GM23338 (cell line): ENCODE measurements at places on chromosomes 11 and 22. TPM values are rescaled to one million over a fixed set of nuclear protein-coding genes. Genes with fewer than 3 reads are reported as not detected.

DNA sequence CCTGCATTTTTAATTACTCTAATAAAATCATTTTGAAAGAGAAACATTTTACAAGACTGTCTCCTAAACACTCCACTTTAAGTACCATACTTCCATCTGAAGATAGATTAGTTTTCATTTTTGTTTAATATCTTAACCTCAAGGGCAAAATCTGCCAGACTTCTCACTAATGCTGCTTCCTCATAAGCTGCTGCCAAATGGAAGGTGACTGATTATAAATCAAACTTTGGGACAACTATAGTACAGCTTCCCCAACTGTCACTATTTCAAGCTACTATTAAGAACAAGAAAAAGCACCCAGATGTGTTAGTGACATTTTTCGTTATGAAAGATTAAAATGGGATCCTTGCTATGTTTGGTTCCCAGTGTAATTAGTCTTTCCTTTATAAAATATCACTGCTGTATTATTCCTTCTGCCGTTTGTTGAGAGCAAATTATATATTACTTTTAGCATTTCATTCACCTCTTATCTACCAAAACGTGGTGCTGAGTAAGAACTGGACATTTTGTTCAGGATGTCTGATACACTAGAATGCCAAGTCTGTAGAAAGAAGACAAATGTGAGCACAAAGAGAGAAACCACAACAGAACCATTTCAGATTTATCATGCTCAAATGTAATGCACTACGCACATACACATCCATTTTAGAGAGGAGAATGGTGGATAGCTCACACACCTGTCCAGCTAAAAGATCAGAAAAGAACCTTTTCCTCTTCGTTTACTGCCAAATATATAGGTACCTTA lies 312.2 kb upstream of the C11orf87 start:
- no peak for DNase-seq

Gene ARHGEF17
- 11.0 and 15.0 TPM in 2 replicates for total RNA-seq

DNA sequence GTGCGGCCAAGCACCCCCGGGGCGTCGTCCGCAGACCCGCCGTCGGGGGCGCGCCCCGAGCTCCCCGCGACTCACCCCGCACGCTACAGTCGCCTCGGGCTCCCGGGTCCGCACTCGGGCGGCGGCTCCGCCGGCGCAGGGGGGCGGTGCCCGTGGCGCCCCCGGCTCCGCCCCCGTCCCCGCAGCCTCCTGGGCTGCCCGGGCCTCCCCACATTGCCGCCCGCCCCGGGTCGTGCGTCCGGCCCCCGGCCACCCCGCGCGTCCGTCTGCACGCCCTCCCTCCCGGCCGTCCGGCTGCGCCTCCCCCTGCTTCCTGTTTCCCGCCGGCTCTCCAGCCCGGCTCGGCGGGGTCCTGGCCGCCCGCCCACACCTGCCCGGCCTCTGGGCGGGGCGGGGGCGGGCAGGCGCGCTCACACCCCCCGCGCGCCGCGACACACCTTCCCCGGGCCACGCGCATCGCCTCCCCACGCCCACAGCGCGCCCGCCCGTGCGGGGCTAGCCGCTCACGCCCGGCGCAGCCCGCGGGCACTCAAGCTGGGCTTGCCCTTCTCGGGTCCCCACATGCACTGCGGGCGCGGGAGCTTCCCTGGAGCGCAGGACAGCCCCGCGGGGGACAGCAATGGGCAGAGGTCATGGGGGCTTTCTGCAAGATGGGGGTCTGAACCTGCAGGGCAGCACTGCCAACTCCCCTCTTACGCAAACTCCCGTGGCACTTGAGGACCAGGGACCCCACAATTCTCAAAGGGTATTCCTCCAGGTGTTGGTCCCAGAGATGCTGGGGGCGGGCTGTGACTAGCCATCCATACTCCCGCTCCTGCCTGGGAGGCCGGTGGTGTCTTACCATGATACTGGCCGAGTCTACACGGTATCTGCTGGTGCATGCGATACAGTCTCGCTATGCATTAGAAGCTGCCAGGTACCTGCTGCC lies at the start of gene CARD10:
CARD10 (minus strand) TSS at position 148 of the 928 bp plus-strand sequence. CDS start 215 bp downstream, outside the sequence.
- peak; percentile 67 for DNase-seq

- DNase-seq = no peak
Measured at GRCh38 chr22:45507798-45508197, 5.1 kb downstream of the FBLN1 start.

DNA sequence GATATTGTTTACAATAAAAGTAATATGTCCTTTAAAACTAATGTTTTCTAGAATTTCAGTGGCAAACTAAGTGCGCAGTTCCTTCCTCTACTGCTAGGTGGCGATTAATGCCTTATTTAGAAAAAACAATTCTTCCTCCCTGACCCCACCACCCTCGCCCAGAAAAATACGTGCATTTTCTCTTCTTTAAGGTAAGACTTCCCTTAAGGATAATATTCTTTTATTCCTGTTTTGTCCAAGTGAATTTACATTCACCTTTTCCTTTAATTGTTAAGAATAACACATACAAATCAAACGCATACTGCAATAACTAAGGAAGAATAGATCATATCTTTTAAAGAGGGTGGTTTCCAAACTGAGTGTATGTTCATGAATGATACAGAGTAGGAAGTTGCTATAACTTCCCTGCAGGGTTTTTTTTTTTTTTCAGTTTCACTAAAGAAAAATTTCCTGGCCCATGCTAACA lies 17.0 kb upstream of the PSMA1 start:
- DNase-seq = peak; percentile 77

Gene CCDC81
- 0.43 and 4.3 TPM in 2 replicates for total RNA-seq

Gene TRIM49
- 0.27 TPM in 1 of 2 replicates, not detected in the other for total RNA-seq

GRCh38 chr11:5234381-5234834 lies at the start of gene HBD:
HBD (minus strand) TSS chr11:5234483; CDS start chr11:5234433, 50 bp downstream.
- DNase-seq = no peak

Gene CRYBB2
- 1.0 TPM in 1 of 2 replicates, not detected in the other for total RNA-seq

DNA sequence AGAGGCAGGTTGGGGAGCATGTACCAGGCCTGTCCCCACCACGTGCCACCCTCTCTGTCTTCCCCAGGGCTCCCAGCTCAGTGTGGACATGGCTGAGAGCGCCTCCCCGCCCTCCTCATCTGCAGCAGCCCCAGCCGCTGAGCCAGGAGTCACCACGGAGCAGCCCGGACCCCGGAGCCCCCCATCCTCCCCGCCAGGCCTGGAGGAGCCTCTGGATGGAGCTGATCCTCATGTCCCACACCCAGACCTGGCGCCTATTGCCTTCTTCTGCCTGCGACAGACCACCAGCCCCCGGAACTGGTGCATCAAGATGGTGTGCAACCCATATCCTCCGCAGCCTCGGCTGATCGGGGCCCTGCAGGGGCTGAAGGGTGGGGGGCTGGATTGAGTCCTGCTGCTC lies at the start of gene CACNA1I:
CACNA1I (plus strand) TSS at position 89 of the 400 bp plus-strand sequence; CDS start at position 89, 0 bp downstream.
- no peak for DNase-seq

- no peak for DNase-seq
Measured at GRCh38 chr11:128642571-128642970, 51.3 kb upstream of the FLI1 start.

Gene CALCA
- 1.9 and 2.6 TPM in 2 replicates for total RNA-seq

DNA sequence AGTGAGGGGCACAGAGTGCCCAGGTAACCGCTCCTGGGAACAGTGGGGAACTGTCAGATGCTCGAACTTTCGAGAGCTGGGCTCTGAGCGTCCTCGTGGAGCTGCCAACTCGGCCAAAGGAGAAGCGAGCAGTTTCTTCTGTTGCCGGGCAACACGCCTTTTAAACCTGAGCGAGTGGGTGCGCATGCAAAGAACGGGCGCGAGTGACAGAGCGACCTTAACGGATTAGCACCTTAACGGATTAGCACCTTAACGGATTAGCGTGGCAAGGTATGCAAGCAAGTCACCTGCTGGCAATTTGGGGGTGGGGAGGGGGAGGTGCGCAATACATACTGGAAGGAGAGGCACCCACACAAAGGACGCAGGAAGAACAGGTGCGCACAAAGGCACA lies 61.8 kb upstream of the PRODH start:
- peak; percentile 24 for DNase-seq

Gene RSF1
- total RNA-seq = 42.4 and 51.2 TPM in 2 replicates

GRCh38 chr11:64206457-64207255 lies at the start of gene FERMT3:
FERMT3 (plus strand) TSS chr11:64206721; CDS start chr11:64207365, 644 bp downstream.
- DNase-seq = no peak
